Fibroblast of lung (primary cell): ENCODE measurements at places on chromosomes 12 and 14.

DNA sequence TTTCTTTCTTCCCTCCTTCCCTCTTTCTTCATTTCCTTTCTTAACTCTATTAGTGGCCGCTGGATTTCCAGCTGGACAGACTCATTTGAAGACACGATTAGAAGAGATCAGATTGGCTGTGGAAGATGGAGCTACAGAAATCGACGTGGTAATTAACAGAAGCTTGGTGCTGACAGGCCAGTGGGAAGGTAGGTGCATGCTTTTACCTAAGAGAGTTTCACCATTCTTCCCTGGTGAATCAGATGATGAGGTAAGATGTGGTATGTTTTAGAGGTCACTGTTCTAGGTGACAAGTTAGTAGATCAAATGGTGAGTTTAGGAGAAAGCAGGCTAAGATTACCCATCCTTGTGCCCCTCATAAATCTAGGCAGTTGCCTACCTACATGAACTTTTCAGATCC is 51.6 kb downstream of the DERA start:
- no peak for DNase-seq
- peaks cover 2% of the 10 kb centered on the region for H3K36me3 ChIP-seq
- H3K4me3 ChIP-seq = no peak overlapping the region
- H3K27me3 ChIP-seq = no peaks in the 10 kb centered on the region
- no peak overlapping the region for H3K27ac ChIP-seq
- H3K4me1 ChIP-seq = no peaks in the 10 kb centered on the region

DNA sequence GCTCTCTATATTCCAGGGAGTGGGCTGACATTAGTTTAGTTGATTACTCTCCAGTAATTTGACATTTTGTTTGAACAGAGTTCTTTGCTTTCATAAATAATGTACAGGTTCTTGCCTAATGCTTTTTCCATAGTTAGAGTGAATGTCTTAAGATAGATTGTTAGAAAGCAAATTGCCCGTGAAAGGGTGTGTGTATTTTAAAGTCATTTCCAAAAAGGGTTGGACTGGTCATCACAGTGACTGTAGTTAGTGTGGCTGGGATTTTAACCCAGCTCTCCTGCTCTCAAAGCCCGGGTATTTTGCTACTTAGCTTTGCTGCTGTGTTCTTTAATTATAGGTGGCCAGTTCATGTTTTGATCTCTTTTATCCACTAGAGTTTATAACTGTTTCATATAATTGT is 74.2 kb downstream of the DNAH10 start:
- no peak overlapping the region for H3K4me3 ChIP-seq
- DNase-seq = no peak
- no peaks in the 10 kb centered on the region for H3K27me3 ChIP-seq
- H3K27ac ChIP-seq = no peak overlapping the region
- H3K4me1 ChIP-seq = no peaks in the 10 kb centered on the region

- no peak overlapping the region for H3K4me3 ChIP-seq
- H3K36me3 ChIP-seq = no peaks in the 10 kb centered on the region
- no peak for DNase-seq
- H3K4me1 ChIP-seq = no peaks in the 10 kb centered on the region
- no peaks in the 10 kb centered on the region for H3K27me3 ChIP-seq
These were observed 14.0 kb downstream of the GDF3 start for GRCh38 chr12:7681535-7681934.

DNA sequence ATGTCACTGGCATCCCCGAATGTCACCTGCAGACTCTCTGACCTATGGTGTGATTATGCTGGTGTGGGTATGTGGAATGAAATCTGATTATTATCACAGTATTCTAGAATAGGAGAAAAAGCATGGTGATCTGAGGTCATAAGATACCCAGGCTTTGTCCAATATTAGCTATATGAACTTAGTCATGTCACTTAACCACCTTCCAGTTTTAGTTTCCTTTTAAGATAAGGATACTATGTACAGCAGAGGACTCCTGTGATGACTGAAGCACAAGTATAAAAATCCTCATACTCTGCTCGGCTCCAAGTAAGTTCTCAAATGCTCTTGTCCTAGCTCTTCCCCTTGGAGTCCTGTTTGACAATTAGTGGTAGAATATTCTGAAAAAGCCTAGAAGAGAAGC is 2.8 kb downstream of the GNS start:
- H3K27ac ChIP-seq = no peak overlapping the region
- H3K36me3 ChIP-seq = no peaks in the 10 kb centered on the region
- H3K27me3 ChIP-seq = no peaks in the 10 kb centered on the region
- no peak for DNase-seq
- no peak overlapping the region for H3K4me3 ChIP-seq

GRCh38 chr12:131555197-131555846 is 155.6 kb upstream of the SFSWAP start:
- H3K4me1 ChIP-seq = no peaks in the 10 kb centered on the region
- H3K36me3 ChIP-seq = no peaks in the 10 kb centered on the region
- H3K4me3 ChIP-seq = no peak overlapping the region
- H3K27me3 ChIP-seq = no peaks in the 10 kb centered on the region
- peak; percentile 0 for DNase-seq
- no peak overlapping the region for H3K27ac ChIP-seq
